T-helper 1 cell (primary cell): ENCODE measurements at places on chromosomes 6 and 20.

- no peak for DNase-seq
Measured at GRCh38 chr20:51420111-51420510, 122.4 kb downstream of the NFATC2 start.

DNA sequence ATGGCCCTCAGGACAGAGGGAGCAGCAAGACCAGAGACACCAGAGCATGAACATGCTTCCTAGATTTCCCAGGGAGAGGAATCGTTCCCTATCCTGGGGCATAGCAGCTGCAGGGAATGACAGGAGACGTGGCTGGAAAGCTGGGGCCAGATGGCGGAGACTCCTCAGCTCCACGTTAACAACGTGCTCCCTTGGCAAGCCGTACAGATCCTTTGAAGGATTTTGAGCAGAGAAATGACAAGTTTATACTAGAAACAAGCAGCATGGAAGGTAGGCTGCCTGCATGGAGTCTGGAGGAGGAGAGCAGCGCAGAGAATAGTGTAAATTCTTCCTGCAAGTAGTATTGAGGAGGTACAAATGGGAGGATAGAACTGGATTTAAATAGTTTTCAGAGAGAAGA is 11.7 kb downstream of the MYLIP start:
- no peak for DNase-seq

- DNase-seq = peak; percentile 29
Measured at GRCh38 chr20:58839474-58839874, 11.2 kb downstream of the GNAS-AS1 start.

GRCh38 chr20:4855555-4855954 is 133.8 kb downstream of the PRND start:
- DNase-seq = no peak

DNA sequence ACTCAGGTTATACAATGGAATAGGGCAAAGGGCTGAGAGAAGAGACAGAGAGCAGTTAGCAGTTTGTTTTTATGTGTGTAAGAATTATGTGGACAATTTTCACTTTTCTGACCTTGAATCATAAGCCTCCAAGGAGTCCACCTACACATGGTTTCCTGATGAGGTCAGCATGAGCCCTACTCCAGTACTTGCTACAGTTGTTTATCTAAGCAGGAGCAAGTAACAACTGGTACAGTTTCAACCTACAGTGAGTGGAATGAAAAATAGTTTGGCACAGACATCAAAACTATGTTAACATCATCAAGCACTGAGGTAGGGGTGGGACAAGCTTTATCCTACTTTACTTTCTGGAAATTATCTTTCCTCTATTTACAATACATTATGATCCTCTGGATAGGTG is 426.7 kb upstream of the ID4 start:
- DNase-seq = no peak

- no peak for DNase-seq
Measured at GRCh38 chr6:99393366-99393697, 663 bp downstream of the COQ3 start.

- DNase-seq = no peak
Measured at GRCh38 chr20:39752262-39752876, 790.2 kb downstream of the DHX35 start.

DNA sequence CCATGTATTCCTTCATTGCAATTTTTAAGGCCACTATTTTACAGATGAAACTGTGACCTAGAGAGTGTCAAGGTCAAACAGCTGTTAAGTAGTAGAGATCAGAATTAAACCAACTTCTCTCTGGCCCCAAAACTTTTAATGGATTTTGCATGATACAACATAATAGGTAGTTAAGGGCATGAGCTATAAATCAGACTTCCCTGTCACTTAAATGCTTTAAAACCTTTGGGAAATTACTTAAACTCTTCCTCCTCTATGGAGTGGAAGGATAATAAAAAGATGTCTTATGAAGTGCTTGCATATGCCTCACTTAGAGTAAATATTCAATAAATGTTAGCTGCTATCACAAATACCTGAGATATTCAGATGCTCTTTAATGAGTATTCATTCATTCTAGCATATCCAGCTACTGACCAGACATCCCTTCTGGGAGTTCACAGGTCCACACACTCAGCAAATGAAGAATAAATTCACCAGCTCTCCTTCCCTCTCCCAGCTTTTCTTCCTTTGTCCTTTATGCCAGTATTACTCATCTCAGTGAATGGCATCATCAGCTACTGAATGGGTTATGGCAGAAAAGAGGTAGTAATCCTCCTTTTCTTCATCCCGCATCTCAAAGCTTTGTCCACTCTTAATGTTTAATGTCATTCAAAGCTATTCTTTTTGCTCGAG is 36.2 kb downstream of the EYA4 start:
- DNase-seq = no peak

DNA sequence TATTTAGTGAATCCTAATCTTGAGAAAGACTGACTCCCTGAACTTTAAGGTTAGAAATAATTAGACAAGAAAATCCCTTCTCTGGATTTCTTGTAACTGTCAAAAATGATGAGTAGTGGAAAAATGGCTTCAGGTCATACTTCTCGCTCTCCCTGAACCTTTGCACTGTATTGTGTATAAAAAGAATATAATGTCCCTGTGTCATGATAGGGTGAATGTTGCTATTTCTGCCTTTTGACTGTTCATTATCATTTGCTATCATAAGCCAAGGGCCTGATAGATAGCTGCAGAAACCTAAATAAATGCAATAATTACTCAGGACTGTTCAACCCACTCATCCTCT is 39.3 kb downstream of the ALDH8A1 start:
- no peak for DNase-seq

GRCh38 chr6:31180500-31180899 is 10.0 kb upstream of the POU5F1 start:
- DNase-seq = peak; percentile 77

- peak; percentile 30 for DNase-seq
Measured at GRCh38 chr6:108872141-108872557, 23.9 kb downstream of the ARMC2 start.

DNA sequence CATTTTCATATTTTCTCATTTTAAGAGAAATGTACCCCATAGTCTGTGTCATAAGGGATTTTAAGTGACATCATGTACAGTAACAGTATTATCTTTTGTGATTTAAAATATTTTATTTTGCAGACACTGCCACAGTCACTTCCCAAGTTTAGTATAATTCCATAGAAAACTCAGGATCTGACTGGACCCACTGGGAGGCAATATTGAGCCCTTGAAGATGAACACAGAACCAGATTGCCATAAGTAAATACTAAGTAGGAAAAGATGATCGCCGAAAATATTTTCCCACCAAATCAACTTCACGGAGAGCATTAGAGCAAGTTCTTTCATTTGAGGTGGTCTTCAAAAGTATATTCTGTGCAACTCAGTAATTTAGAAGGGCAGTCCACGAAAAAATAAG is 17.6 kb upstream of the PKHD1 start:
- DNase-seq = no peak

DNA sequence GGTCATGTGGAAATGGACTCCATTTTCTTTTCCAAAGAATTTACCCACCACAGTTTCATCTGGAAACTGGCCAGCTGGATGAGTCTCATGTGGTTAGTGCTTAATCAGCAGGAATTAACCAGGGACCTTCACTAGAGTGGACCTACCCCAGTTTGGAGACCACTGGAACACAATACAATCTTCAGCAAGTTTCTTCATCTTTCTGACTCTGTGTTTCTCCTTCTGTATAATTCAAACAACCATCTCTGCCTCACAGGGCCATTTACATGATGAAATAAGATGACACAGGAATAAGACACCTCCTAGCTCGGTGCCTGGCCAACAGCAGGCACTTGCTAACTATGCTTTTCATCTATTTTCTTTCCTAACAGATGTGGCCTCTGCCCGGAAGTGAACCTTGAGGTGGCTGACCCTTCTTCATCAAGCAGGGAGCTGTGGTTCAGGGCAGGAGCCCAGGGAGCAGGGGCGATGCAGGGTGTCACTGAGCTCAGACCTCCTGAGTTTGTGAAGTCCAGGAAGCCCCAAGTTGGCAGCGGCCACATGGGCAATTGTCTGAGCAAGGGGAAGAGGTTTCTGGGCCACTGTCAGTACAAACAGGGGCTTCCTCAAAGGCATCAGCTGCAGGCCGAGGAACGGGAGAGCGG is 98.8 kb downstream of the SOD2 start:
- DNase-seq = no peak
